ENCODE measurements at places on chromosomes 7 and 10.

- no peak for DNase-seq
These were observed 39.7 kb downstream of the AP5Z1 start for GRCh38 chr7:4815121-4815520.

GRCh38 chr7:151756076-151756731 lies 120.7 kb downstream of the PRKAG2 start:
- DNase-seq: peak; percentile 52

GRCh38 chr7:7772397-7772821 lies 54.0 kb upstream of the RPA3 start:
- DNase-seq: no peak

DNA sequence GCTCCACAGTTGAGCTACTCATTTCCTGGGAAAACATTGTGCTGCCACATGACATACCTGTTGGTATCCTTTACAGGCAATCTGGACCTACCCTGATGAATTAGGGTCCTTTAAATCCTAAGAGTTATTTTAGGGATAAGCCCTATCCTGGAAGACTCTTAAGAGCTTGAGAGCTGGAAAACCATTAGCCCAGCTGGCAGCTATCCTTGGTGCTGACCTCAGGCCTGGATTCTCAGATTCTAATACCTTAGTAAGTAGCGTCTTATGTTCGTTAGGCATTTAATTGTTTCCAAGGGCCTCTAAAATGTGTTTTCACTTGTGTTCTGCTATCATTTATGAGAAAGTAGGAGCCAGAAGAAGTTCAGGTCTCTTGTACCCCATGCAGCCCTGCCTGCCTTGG lies 93.0 kb upstream of the SORCS3 start:
- no peak for DNase-seq

GRCh38 chr7:4803397-4804241 lies 28.2 kb downstream of the AP5Z1 start:
- DNase-seq: no peak

DNA sequence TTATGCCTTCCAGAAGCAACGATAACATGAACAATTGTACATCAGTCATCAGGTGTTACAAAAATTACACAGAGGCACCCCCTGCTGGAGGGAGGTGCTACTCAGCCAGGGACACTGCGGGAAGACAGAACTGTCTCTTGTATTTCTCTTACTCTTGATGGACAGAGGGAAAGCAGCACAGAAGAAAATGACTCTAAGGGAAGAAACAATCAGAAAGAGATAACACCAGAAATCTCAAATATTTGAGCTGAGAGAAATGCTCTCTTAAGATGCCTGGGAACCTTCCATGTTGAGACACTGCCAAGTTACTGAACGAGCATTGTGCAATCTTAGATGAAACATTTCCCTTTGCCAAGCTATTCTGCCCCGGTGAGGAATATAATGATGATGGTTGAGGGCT lies 227.6 kb upstream of the NPSR1 start:
- no peak for DNase-seq

- no peak for DNase-seq
These were observed 82.9 kb downstream of the VIPR2 start for GRCh38 chr7:159061674-159062212.

- DNase-seq: no peak
These were observed 3.8 kb downstream of the KAZALD1 start for GRCh38 chr10:101065481-101066145.

DNA sequence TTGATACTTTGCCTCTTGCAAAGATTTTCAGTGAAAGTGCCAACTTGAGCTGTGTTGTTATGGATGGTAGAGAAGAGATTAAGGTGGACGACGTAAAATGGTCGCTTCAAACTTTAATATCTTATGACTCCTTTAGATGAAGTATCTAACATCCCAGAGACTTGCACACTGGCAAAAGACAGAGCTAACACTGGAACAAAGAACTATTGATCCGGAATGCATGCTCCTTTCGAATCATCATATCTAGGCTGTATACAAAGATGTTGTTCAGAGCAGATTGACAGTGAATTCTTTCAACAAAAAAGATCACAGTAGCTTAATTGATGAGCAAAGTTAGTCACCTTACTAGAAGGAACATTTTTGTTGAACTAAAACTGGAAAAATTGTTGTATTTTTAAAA lies 592.7 kb downstream of the NXPH1 start:
- DNase-seq: no peak

GRCh38 chr7:41205600-41205999 lies 497.3 kb downstream of the INHBA start:
- no peak for DNase-seq

GRCh38 chr7:48154792-48155413 lies 16.4 kb upstream of the ABCA13 start:
- DNase-seq: no peak

GRCh38 chr10:48589266-48589665 lies 15.6 kb downstream of the ARHGAP22 start:
- DNase-seq: no peak

DNA sequence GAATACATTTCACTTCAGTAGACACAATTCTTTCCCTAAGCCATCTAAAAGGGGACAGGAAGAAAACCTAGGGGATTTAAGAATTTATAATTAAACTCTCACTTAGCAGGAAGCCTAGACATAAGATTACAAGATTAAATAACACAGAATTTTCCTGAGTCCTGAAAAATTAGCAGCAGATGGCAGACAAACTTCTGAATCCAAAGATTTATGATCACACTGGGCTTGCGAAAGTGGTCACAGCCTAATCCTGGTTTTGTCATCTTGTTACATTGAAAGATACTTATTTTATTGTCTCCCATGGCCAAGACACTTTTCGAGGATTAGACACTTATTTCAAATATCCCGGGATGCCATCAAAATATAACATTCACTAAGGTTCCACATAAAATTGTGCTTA lies 2.9 kb downstream of the ERLIN1 start:
- no peak for DNase-seq

DNA sequence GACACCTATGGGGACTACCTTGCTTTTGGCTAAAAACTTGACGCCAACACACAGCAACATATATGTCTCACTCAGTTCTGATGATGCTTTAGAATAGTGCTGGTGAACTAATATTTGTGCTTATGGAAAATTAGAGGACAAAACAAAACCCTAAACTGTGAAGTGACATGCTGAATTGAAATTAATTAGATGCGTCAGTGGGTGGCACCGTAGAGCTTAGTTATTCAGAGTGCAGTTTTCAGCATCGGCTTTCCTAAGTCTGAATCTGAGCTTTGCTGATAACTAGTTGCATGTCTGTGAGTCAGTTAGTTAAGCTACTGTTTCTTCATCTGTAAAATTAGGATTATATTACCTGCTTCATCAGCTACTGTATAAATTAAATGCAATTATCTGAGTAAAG lies 245.0 kb upstream of the SORCS1 start:
- DNase-seq: no peak

DNA sequence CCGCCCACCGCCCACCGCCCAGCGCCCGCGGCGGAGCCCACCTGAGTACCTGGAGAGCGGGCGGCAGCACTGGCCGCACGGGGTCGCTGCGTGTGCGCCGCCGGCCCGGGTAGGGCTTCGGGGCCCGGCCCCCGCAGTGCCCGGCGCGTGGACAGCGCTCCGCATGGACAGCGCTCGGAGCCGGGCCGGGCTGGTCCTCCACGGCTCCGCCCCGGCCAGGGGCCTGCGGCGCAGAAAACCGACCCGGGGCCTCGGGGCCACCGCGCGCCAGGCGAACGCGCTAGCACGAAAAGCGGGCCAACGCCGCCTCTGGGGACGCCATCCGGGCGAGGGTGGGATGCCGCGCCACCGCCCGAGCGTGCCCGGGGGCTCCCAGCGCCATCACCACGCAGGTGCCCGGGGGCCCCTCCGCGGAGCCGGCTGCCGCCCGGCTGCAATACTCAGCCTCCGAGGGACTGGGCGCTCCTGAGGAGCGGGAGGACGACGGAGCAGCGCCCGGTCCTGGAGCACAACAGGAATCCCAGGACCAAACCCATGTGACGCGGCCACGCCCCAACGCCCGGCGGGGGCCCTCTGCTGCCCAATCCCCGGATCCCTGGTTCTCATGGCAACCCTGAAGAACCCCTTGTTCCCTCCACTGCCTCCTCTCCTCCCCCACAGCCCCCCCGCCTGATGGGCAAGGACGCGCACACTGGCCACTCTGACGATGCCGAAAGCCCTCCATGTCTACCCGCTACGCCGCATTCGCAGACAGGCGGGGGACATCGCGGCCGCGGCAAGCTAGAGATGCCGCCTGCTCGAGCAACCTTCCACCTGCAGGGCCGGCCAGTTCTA lies at the start of gene GRB10:
Gene GRB10 (minus strand): TSS at position 522 of the 834 bp plus-strand sequence. CDS start 50,574 bp downstream, outside the sequence.
- DNase-seq: no peak

GRCh38 chr7:111089822-111090426 lies 1.0 kb upstream of the LRRN3 start:
- DNase-seq: no peak
